ENCODE measurements at places on chromosomes 1 and 21.

- H3K27me3 ChIP-seq = peaks cover 17% of the 10 kb centered on the region
- H3K4me3 ChIP-seq = no peak overlapping the region
- DNase-seq = no peak
- H3K27ac ChIP-seq = no peak overlapping the region
- H3K4me1 ChIP-seq = no peaks in the 10 kb centered on the region
- H3K36me3 ChIP-seq = no peaks in the 10 kb centered on the region
Measured at GRCh38 chr21:41961282-41961701, 7.5 kb upstream of the C2CD2 start.

DNA sequence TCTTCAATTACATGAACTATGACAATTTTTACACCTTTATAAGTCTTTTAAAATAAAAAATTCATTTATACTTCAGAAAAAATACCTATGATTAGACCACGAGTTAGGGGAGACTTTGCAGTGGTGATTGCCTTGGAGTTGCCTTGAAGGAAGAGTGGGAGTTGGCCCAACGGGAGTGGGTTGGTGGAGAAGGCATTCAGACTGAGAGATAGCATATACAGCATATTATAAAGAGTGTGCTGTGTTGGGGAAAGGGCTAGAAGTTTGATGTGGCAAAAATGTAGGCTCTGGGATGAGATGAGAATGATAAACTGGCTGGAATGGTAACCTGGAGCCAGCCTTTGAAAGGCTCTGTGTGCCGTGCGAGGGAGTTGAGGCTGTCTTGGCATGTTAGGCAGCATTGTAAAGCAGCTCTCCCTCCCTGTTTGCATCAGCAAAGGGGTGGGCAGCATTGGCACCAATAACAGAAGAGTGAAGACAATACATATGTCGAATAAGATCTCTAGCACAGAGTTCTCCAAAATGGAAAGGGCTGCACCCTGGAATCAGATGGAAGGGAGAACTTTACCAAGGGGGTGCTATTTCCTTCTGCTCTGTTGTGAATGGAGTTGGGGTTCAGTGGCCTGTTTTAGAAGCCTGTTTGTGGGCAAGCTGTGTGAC lies 24.4 kb downstream of the MPZL1 start:
- H3K27ac ChIP-seq = no peak overlapping the region
- H3K36me3 ChIP-seq = no peaks in the 10 kb centered on the region

DNA sequence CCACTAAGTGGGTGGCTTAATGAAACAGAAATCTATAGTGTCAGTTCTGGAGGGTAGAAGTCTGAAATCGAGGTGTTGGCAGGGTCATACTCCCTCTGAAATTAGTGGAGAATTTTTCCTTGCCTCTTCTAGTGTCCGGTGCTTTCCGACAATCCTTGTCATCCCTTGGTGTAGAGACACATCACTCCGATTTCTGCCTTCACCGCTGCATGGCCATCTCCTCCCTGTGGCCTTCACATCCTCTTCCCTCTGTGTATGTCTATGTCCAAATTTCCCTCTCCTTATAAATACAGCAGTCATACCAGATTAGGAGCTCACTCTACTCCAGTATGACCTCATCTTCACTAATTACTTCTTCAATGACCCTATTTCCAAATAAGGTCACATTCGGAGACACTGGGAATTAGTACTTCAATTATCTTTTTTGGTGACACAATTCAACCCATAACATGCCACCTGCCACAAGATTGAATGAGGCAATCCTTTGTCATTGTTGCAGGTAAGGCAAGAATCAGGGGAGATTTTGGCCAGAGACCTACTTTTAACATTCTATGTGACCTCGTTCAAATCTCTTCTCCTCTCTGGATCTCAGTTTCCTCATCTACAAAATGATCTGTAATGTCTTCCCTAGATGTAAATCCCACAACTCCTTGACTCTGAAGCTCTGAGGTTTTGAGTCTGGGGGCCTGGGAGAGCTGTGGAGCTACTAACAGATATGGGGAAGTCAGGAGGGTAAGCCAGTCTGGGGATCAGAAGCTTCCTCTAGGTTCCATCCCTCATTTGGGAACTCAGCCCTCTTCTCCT lies 16.1 kb downstream of the NAV1 start:
- no peak overlapping the region for H3K4me3 ChIP-seq
- H3K27me3 ChIP-seq = peaks cover 7% of the 10 kb centered on the region
- no peaks in the 10 kb centered on the region for H3K36me3 ChIP-seq
- DNase-seq = no peak
- peaks cover 3% of the 10 kb centered on the region for H3K4me1 ChIP-seq
- no peak overlapping the region for H3K27ac ChIP-seq

DNA sequence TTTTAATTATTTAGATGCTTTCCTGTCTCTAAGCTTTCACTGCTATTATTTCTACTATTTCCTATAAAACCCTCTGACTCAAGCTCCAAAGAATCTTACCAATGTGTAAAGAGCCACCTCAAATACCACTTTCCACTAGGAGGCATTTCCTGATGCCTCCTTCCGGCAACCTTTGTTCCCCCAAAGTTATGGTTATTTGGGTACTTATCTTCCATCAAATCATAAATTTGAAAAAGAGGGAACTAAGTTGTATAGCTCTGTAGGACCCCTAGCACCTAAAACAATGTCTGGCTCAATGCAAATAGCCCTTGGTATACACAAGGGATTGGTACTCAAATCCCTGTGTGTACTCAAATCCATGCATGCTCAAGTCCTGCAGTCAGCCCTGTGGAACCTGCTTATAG lies 79.6 kb downstream of the NME7 start:
- no peak overlapping the region for H3K27ac ChIP-seq
- no peaks in the 10 kb centered on the region for H3K27me3 ChIP-seq
- no peak for DNase-seq
- H3K4me3 ChIP-seq = no peak overlapping the region

DNA sequence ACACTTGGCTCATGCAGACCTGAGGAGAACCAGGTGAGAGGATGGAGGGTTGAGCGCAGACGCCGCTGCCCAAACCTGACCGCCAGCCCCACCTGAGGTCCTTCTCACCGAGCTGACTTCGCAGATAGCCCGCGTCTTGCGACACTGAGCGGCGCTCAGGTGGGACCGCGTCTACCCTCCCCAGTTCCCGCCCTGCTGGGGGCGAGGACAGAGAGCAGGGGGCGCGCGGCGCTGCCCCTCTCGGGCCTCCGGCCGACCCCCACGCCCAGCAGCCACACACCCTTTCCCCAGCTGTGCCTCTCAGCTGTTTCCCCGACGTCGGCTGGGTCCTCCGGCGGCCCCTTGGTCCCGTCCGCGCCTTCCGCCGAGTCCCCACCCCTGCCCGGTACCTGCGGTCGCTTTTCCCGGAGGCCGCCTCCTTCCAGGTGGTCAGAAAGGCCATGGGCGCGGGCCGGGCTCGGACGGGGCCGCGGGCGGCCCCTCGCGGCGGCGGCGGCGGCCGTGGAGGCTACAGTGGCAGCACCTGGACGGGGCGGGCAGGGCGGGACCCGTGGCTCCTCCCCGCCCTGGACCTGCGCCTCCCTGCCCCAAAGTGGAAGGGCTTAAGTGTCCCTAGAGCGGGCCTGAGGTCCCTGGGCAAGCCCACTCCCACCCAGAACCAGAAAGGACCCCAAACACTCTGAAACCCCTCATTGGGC lies 14.4 kb upstream of the TTC39A start:
- no peak for DNase-seq
- no peaks in the 10 kb centered on the region for H3K36me3 ChIP-seq

DNA sequence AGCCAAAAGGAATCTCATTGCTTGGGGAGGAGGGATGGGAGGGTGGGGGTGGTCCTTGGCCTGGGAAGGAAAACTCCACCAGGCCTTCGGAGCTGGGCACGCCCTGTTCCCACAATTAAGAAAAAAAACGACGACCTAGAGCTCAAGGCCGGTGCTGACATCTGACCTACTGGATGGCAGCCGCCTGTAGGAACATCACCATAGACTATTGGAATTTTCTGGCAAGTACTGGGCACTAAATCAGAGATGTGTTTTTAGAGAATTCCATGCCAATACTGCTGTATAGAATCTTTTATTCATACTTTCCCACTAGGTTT lies 729 bp downstream of the NADK start:
- peaks cover 50% of the 10 kb centered on the region for H3K4me1 ChIP-seq
- peaks cover 15% of the 10 kb centered on the region for H3K36me3 ChIP-seq
- H3K27me3 ChIP-seq = no peaks in the 10 kb centered on the region
- DNase-seq = no peak
- H3K27ac ChIP-seq = peak overlapping the region; percentile 87

DNA sequence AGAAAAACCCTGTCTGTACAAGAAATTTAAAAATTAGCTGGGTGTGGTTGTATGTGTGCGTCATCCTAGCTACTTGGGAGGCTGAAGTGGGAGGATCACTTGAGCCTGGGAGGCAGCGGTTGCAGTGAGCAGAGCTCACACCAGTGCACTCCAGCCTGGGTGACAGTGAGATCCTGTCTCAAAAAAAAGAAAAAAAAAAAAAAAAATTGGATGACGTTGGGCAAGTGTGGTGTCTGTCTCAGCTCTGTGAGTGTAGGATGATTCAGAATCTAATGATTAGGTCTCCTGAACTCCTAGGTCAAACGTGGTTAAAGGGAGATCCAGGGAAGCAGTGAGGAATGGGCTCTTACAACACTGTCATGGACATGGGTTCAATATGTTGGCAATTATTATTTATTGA lies 435.9 kb downstream of the KIF26B start:
- no peaks in the 10 kb centered on the region for H3K36me3 ChIP-seq
- no peak for DNase-seq
- H3K4me3 ChIP-seq = no peak overlapping the region
- H3K27me3 ChIP-seq = peaks cover 1% of the 10 kb centered on the region
- H3K27ac ChIP-seq = no peak overlapping the region

- no peak overlapping the region for H3K4me3 ChIP-seq
- no peak overlapping the region for H3K27ac ChIP-seq
Measured at GRCh38 chr1:203051841-203052324, 25.6 kb downstream of the PPFIA4 start.

GRCh38 chr1:42280821-42281220 lies 54.2 kb downstream of the FOXJ3 start:
- H3K36me3 ChIP-seq = peaks cover 9% of the 10 kb centered on the region
- peaks cover 29% of the 10 kb centered on the region for H3K4me1 ChIP-seq
- no peak overlapping the region for H3K27ac ChIP-seq
- H3K4me3 ChIP-seq = no peak overlapping the region
- no peaks in the 10 kb centered on the region for H3K27me3 ChIP-seq
- no peak for DNase-seq

- H3K4me1 ChIP-seq = no peaks in the 10 kb centered on the region
- peaks cover 4% of the 10 kb centered on the region for H3K27me3 ChIP-seq
- no peak overlapping the region for H3K27ac ChIP-seq
- H3K36me3 ChIP-seq = no peaks in the 10 kb centered on the region
- no peak for DNase-seq
Measured at GRCh38 chr21:41234569-41234968, 66.6 kb downstream of the BACE2 start.
